ENCODE measurements at places on chromosomes 5 and 9.
A peak's percentile ranks its signal among the peaks of the same experiment; 100 is the strongest.

GRCh38 chr5:133257977-133258376 is 206.2 kb downstream of the HSPA4 start:
- no peak for DNase-seq

- DNase-seq, result no peak
Observed at GRCh38 chr5:6273749-6274148, 104.6 kb downstream of the MED10 start.

GRCh38 chr5:74422671-74423070 is 217.9 kb downstream of the ENC1 start:
- DNase-seq, result no peak

DNA sequence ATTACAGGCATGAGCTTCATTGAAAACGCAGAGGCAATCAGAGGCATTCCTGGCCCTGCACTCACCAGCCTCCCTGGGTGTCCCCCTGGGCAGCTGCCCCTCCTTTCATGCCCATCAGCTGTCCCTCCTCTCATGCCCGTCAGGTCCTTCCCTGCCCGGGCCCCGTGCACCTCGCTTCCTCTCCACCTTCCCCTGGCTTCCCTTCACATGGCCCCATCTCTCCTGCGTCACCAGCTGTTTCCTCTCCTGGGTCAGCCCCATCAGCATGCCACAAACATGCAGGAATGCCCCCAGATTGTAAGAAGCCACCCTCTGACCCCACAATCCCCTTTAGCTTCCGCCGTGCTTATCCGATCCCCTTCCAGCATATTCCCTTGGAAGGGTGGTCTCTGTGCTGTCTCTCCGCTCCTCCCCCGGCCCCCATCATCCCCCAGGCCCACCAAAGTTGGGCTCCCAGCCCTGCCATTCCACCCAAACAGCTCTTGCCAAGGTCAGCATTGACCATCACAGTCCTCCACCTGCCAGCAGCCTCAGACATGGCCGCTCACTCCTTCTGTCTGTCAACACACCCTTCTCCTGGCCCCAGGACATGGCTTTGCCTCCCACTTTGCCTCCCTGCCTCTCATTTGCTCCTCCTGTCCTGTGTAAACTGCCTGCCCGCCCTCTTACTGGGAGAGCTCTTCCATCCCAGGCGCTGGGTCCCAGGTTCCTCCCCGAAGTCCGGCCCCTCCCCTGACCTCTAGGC is 98.6 kb upstream of the IER5L start:
- no peak for DNase-seq

- no peak for DNase-seq
Observed at GRCh38 chr5:127572930-127573329, 55.5 kb downstream of the PRRC1 start.

- peak; percentile 30 for DNase-seq
Observed at GRCh38 chr9:109101810-109102209, 17.9 kb downstream of the TMEM245 start.

GRCh38 chr9:23220957-23221356 is 605.1 kb downstream of the ELAVL2 start:
- no peak for DNase-seq

DNA sequence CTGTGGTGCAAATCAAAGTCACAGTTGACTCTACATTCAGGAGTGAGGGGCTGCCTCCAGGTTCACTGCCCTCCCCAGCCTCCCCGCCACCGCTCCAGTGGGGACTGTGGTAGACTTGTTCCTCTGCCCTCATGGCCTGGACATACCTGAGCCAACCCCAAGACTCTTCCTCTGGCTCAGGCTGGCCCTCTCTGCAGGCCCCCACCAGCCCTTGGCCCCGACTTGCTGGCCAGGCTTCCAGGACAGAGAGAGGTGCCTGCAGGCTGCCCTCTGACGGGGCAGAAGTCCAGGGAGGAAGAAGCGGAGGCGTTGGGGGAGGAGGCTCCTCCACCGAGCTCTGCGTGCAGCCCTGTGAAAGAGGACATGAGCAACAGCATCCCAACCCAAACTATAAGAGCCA is 2.8 kb upstream of the SARDH start:
- DNase-seq, result no peak

GRCh38 chr9:78782858-78783257 is 485.9 kb downstream of the PSAT1 start:
- DNase-seq, result no peak

- DNase-seq, result no peak
Observed at GRCh38 chr9:108620767-108621166, 235.0 kb downstream of the ACTL7B start.

DNA sequence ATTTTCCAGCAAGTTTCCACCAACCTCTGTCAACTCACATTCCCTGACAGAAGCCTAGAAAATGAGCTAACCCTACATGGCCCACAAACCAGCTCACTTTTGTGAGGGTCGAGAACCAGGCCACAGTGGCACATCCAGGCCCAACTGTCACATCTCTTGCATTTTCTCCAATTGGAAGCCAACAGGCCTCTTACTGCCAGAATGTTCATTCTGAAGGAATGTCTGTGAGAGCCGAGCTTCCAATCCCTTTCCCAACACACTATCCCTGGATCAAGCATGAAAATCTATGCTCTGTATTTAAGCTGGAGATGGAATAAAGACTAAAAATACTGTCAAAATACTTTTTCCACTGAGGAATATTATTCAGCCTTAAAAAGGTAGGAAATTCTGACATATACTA is 20.0 kb downstream of the MARCHF3 start:
- DNase-seq, result no peak

DNA sequence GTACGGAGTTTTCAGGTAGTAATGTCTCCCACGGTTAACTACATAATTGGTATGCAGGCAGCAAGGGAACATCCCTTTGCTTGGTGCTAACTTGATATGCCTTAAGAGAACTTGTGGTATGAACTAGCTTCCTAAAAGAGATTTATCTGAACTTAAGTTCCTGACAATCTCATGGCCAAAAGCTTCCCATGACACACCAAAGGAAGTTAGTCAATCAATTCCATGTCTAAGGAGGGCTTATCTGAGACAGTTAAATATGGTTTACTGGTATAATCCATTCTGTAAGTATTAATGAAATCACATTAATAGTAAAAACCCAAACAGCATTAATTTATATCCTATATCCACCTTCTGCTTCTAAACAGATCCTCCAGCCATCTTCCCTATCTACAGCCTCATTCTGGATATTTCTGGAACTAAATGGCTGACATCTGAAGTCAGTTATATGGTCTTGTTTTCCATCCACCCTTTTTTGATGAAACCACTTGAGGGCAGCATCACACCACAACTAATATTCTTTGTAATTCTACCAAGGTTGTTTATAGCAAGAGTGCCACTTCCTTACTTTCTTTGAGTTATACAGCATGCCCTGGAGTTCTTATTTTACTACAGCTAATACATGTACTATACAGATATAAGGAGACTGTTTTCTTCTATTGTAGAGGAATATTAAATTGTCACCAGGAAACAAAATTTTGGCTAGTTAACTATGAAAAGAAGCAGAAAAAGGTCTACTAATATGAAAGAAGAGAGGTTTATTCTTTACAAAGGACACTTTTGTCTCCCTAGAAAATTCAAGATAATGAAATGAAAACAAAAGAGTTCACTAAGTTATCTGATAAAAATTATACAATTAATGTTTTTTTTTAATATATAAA is 34.7 kb downstream of the SHOC1 start:
- DNase-seq, result peak; percentile 23

DNA sequence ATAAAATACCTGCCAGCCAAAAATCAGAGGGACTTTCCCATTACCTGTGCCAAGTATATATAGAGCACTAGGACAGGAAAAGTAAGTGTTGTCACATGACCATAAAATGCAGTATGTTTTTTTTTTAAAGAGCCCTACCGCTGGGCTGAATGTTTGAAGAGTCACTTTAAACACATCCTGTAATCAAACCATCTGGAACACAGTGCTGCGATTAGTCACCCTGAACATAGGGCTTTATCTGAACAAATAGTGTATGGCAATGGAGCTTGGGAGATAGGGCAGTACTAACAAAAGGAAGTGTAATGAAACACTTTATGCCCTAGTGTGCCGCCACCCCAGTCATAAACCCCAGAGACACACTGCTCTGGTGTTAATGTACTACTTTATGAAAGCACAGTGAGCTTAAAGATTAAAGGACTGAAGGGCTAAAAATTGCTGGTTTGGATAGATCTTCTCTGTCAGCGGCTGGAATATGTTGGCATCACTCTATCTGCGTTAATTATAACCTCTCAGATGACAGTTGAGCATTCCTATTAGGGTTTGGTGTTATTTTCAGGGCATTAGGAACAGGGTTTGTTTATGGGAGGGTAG is 90.4 kb downstream of the ZNF608 start:
- no peak for DNase-seq

DNA sequence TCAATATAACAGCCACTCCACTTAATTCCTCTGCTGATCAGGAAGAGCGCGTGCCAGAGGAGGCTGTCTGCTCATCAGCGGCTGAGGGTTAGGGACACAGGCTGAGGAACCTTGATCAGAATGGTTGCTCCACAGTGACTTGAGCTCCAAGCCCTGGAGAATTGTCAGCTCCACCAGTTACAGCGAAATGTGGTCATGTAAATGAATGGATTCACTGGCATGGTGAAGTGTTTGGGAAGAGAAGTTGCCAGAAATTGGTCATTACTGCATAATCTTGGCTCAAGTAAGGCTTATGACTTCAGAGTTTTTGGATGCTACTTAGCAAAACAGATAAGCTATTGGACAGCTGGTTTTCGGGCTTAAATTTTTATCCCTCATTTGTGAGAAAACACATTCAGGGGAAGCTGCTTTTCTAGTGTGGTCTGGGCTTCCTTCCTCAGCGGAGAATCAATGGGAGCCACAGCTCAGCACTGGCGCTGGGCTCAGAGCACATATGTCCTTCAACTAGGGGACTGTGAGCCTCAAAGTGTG is 65.0 kb downstream of the PRRT1B start:
- DNase-seq, result no peak

- DNase-seq, result no peak
Observed at GRCh38 chr5:178385496-178385890, 152.9 kb upstream of the PHYKPL start.

DNA sequence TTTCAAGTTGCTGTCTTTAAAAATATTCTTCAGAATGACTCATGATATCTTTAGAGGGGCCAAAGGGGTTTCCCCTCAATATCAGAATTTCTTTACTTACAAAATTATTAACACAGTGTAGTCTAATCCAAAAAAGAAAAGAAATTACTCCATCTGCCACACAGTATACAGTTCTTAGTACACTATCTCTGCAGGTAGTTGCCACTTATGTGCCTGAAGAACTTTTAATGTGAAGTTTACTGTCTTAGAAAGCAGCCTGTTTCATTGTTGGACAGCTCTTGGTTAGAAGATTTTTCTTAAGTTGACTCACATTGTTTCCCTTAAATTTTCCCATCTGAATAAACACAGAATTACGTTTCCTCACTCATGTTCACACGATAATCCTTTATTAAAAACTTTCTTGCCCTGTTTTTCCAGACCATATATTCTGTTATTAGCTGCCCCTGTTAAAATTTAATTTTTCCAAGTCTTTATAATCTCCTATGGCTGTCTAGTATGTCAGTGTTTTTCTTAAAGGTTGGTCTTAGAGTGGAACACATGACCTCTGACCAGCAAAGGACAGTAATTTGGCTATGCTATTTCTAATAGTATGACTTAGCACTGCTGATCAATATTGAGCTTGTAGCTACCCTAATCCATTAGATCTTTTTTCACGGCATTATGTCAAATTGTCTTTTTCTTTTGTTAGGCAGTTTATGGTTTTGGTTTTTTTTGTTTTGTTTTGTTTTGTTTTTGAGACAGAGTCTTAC is 21.8 kb upstream of the FKTN start:
- DNase-seq, result no peak

DNA sequence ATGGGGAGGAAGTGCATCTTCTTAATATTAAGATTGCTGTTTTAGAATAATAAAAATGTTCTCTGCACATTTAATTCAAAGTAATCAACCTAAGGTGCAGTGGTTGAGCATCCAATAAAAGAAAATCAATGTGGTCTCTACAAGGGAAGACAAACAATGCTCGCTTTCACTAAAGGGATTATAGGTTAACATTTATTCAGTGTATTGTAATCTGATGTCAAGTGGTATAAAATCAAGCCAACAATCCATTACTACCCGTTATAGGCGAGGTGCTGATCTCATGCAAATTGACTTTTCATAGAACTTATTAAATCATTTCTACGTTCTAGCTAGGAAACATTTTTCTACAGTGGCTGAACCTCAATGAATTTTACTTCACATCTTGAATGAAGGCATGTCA is 773.9 kb downstream of the NR2F1-AS1 start:
- no peak for DNase-seq

DNA sequence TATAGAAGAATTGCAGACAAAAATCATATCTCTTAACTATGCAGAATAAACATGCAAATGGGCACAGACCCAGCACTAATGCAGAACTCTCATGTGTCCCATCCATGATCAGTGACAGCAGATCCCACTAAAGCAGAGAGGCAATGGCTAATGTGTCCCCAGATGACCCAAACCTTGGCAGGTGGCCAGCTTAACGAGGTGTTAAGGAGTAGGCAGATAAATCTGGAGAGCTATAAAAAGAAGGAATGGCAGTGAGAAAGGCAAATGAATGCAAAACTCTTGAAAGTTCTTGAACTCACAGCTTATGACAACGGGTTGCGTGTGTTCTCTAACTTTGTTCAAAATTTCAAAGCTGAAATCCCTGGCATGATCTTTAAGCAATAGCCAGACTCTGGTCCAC is 265.4 kb downstream of the RASEF start:
- no peak for DNase-seq

DNA sequence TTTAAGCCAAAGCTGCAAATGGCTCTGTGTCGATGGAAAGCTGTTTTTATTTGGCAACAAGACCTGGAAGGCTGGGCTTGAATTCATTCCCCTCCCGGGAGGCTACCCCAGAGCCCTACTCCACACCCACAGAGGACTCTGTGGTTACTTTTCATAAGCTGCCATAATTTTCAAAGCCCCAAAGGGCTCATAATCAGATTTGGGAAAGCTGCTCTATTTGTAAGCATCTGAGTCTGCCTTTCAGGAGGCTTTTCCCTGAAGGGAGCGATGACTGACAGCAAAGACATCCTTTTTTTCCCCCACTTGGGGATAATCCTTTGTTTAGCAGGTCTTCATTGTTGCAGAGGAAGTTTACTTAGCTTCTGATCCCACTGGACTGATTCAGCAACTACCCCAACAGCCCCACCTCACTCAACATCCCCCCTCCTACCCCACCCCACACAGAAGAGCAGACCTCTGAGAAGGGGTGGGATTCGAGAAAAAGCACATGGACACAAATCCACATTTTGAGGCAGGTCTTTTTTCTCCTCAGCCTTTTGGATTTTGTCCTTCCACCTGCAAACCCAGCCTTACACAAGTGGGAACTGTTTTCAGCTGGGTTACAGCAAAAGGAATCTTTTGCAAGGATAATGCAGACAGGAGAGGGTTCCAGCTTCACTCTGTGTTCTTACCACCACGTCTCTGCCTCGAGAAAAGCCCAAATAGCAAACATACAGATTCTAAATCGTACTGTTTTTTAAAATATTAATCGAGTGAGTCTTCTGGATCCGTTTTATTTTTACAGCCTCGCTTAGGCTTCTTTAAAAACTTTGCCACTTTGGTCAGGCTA is 244.4 kb upstream of the TUT7 start:
- DNase-seq, result no peak

- DNase-seq, result no peak
Observed at GRCh38 chr5:152474961-152475360, 69.9 kb upstream of the NMUR2 start.

Measured in activated CD4-positive, alpha-beta T cell treated with anti-CD3 and anti-CD28 coated beads for 4 hours (primary cell).